ENCODE measurements at places on chromosomes 7 and 10. TPM values are rescaled to one million over a fixed set of nuclear protein-coding genes. Genes with fewer than 3 reads are reported as not detected.

DNA sequence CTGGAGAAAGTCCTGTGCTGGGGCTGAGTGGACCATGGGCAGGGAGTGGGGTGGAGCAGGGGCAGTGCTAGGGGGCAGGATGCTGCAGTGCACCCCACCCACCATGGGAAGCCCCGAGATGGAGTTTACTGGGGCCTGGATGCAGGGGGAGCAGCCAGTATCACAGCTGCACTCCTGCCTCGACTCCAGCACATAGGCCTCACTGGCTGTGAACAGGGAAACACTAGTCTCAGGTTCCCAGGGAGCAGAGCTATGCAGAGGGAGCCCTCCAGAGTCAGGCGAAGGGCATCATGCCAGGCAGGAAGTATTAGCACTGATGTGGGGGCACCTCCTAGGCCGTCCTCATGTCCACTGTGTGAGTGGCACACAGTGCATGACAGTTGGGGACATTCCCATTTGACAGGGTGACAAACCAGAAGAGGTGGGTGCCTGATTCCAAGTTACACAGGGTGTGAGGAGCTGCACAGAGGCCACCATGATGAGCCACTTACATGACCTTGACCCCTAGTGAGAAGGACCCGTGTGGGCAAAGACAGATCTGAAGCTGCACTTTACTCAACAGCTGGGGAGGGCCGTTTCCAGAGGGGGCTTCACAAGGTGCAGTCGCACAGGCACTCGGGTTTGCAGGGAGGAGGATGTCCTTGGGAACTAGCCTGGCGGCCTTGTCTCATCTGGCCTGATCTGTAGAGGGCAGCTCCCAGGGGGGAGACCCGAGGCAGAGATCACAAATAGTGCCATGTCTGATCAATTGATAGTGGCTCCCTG, 69.9 kb upstream of the LRRC4 start:
- DNase-seq, result no peak

- DNase-seq, result peak; percentile 30
These were observed 326.3 kb downstream of the CCSER2 start for GRCh38 chr10:84654671-84655070.

- no peak for DNase-seq
These were observed 43.1 kb downstream of the BRAF start for GRCh38 chr7:140881507-140882228.

DNA sequence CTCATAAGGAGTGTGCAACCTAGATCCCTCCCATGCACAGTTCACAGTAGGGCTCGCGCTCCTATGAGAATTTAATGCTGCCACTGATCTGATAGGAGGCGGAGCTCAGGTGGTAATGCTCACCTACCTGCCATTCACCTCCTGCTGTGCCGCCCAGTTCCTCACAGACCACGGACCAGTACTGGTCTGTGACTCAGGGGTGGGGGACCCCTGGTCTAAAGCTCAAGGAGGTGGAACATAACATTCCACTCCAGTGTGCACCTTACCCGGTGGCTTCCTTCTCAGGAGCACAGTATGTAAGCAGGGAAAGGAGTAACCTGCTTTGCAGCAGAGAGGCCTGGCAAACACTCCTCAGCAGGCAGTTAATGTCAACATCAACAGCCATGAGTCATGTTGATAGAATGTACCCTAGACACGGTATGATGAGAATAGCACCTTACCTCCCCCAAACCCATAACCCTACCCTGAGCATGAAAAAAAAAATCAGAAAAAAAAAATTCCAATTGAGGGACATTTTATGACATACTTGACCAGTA, 273.5 kb downstream of the FGFR2 start:
- peak; percentile 68 for DNase-seq

- peak; percentile 46 for DNase-seq
These were observed 12.6 kb upstream of the ARL4A start for GRCh38 chr7:12674861-12675260.

- no peak for DNase-seq
These were observed 121.6 kb downstream of the TMEM168 start for GRCh38 chr7:112668561-112668960.

DNA sequence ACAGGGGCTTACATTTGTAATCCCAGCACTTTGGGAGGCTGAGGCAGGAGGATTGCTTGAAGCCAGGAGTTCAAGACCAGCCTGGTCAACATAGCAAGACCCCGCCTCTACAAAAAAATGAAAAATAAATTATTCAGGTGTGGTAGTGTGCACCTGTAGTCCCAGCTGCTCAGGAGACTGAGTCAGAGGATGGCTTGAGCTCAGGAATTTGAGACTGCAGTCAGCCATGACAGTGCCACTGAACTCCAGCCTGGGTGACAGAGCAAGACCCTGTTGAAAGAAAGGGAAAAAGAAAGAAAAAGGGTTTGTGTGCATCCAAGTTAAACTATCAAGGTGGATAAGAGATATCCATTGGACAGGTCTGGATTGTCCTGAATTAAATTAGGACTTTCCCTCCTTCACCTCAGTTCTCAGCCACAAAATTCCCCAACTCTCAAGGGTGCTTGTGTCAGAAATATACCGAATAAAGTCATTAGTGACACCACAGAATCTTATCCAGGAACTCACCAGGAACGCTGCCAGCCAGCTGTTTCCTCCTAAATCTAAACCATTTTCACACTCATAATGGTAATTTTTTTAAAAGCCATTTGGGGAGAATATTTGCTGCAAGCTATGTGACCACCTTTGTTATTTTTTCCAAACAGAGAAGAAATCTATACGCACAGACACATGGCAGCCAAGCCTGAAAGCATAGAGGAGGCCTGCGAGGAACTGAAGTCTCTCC, 12.0 kb downstream of the AFAP1L2 start:
- no peak for DNase-seq

LIPN gene
- not detected for total RNA-seq

DNA sequence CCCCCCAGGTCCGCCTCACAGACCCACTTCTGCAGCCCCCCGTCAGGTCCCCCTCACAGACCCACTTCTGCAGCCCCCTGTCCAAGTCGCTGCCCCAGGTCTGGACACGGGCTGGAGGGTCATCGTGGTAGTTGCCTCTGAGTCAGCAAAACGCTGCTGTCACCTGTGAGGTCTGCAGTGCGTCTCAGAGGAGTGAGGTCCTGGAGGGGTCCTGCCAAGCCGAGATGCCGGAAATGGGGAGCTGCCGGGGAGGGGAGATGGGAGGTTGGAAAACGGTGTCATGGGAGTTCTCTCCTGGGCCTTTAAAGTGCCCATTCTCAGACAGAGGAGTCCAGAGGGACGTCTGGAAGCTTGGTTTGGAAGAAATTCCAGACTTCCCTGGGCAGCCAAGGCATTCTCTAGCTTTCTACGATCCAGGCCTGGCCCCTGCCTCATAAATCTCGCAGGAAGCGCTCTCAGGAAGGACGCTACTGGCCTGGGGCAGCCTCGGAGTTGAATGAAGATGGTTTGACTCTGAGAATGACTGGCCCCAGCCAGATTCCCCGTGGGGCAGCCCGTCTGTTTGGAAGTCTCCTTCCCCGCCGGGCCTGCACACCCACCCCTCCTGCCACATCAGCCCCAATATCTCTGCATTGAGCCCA, 38.7 kb downstream of the CALML3 start:
- DNase-seq, result no peak

GRCh38 chr7:69134316-69134715, 464.0 kb upstream of the AUTS2 start:
- DNase-seq, result no peak

MSS51 gene
- total RNA-seq, result 1.2 TPM

DNA sequence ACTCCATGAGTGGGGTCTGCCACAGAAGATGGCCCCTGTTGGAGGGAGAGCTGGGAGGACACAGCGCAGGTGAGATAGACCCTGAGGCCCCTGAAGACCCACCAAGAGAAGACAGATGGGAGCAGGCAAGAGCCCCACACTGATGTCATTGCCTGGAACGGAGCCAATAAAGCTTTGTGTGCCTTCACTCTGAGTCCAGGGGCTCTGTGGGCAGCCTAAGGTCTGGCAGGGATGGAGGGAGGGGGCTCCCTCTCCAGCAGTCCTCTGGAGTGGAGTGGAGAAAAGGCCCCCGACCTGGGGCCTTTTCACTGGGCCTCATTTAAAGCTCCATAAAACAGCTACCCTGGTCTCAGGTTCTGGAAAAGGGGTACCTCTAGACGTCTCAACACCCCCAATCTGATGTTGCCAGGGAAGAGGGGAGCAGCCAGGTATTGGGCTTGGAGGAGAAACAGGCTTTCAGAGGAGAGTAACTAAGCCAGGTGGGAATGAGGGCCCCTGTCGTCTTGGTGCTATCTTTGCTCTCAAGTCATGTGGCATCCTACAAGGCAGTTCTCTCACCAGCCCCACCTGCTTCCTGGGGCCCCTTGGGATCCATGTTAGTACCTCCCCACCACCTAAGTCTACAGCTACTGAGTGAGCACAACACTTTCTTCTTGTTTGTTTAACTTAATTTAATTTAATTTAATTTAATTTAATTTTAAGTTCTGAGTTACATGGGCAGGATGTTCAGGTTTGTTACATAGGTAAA, 1.4 kb downstream of the C10orf62 start:
- no peak for DNase-seq

- DNase-seq, result no peak
These were observed 42.2 kb downstream of the MAD1L1 start for GRCh38 chr7:2190531-2190930.

BCL7B gene
- total RNA-seq, result 34.5 TPM

CYP2E1 gene
- total RNA-seq, result 0.43 TPM

KAT6B gene
- 28.8 TPM for total RNA-seq

EPC1 gene
- 36.3 TPM for total RNA-seq

UBTD1 gene
- total RNA-seq, result 20.6 TPM

- DNase-seq, result no peak
These were observed 5.3 kb downstream of the MCMBP start for GRCh38 chr10:119867317-119867716.

DNAH11 gene
- total RNA-seq, result 0.43 TPM

Measured in hepatocyte (in vitro differentiated cells).